ENCODE measurements at places on chromosomes 5 and 9.

- no peak for DNase-seq
These were observed 252.9 kb downstream of the CWC27 start for GRCh38 chr5:65021527-65022226.

DNA sequence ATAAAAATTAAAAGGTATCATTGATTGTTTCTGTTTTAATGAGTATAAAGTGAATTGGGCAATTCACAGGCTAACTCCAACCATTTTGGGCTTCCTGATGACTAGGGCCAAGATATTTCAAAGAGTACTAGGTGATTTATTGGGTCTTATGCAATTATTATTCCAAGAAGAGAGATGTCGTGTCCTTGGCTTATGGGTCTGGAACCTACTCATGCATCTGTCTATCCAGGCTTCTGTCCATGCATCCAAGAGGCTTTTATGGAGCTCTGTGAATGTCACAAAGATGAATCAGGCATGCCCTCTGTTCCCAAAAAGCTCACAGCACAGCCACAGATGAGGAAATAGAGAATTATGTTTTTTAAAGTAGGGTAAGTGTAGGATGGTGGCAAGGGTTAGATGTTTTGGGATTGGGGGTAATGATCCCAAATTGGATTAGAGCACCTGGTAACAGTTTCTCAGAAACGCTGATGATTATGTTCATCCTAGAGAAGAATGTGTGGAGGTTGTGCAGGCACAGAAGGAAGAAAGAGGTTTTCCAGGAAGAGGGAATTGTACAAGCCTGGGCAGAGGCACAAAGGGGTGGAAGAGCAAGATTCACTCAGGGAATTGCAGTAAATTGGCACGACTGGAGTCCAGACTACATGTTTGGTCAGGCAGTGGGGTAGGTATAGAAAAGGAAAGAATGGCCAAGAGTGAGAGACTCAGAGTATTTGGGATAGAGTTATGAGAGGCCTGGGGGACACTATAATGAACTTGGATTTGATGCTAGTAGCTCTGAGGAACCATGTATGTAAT, 83.0 kb upstream of the TNC start:
- no peak for DNase-seq

GRCh38 chr9:78775696-78776295, 478.9 kb downstream of the PSAT1 start:
- no peak for DNase-seq

GRCh38 chr5:58715997-58716656, 133.3 kb downstream of the RAB3C start:
- DNase-seq, result no peak

DNA sequence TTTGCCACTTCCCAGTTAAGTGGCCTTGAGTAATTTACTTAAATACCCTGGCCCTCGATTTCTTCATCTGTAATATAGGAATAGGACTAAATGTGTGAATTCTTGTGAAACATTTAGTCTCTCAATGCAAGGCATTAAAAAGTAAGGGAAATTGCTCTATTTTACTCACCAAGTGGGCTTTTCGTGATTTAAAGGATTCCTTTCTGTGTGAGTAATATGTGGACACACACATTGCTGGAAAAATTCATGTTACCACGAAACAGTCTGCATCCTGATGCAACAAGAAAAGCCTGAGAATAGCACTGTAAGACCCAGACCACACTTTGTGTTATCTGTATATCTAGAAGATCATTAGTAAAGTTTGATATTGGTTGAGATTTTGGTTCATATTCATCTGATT, 1243.0 kb upstream of the CDH9 start:
- DNase-seq, result no peak

- DNase-seq, result no peak
These were observed 33.9 kb downstream of the MAN2A1 start for GRCh38 chr5:109723606-109724005.

GRCh38 chr5:110973510-110973909, 98.0 kb upstream of the TSLP start:
- DNase-seq, result no peak

- DNase-seq, result no peak
These were observed 1677.7 kb downstream of the EFNA5 start for GRCh38 chr5:105993027-105993426.

DNA sequence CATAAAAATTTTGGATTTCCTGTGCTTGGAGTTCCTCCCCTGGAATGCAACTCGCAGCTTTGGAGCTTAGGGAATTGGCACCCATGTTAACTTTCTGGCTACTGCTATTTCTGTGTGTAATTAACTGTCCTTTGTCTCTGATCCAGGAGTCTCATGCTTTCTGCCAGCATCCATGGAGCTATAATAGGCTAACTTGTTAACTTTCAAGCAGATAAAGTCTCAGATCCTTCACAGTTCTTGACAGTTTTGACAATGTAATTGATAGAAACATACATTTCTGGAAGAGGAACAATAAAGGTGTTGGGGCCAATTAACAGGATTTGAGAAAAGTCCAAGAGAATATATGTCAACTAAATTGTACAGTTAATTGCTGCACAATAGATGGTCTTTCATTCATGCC, 290.2 kb upstream of the PRDM9 start:
- no peak for DNase-seq
